ENCODE measurements at places on chromosomes 5 and 9.
A peak's percentile ranks its signal among the peaks of the same experiment; 100 is the strongest.

- DNase-seq = no peak
These were observed 20.0 kb upstream of the TMEM161B start for GRCh38 chr5:88288528-88289197.

- DNase-seq = no peak
These were observed 624.2 kb downstream of the PRR16 start for GRCh38 chr5:121088341-121088740.

GRCh38 chr9:123960366-123960765 lies 30.4 kb upstream of the DENND1A start:
- DNase-seq = no peak

- no peak for DNase-seq
These were observed 57.2 kb upstream of the DHFR start for GRCh38 chr5:80711938-80712337.

DNA sequence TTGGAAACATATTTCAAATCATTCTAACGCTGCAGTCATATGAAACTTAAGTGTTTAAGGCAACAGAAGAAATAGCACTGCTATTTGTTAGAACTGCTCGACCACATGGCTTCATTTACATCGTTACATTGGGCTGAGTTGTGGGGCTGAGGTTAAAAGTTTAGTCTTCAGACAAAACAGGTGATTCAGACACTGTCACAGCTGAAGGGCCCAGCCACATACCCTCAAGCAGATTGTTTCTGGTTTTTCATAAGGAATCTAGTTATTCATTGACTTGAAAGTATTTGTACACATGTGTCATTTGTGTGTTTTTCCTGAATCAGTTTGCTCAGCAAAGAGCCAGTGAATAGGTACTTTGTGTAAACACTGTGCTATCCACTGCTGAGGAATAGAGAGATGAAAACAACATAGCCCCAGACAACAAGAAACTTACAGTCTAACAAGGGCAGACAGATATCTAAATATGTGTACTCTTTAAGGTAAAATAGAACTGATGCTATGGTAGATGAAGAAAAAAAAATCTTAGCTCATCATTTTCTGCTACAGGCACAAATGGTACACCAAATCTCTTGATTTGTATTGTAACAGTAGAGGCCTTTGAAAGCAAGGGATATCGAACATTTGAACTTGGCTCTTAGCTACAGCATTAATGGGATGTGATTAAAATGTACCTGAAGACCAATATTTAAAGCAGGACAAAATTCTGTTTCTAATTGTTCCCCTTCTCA lies 357.6 kb upstream of the RPS23 start:
- no peak for DNase-seq

DNA sequence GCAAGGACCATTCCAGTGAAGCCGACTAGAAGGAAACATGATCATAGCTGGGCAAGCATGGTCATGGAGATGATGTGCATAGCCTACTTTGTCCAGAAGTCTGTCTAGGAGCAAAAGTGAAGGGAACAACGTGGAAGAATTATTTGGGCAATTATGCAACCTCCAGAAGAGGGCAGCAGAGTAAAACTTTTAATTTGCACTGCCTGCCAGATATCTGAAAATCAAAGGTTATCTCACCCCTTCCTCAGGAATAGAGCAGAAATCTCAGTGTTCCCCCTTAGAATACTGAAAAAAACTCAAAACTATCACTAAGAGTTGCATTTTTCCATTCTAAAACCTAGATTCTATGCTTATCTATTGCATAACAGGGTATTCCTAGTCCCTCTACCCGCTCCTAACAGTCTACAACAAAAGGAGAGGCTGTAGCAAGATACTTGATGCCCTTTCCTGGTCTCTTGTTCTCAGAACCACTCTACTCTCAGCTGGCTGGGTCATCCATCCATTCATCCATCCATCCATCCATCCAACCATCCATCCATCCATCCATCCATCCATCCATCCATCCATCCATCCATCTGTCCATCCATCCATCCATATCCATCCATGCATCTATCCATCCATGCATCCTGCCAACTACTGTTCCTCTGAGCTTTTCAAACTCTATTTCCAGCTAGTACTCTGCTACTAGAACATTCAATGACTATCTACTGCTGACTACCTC lies 8.4 kb upstream of the SETD9 start:
- no peak for DNase-seq

- DNase-seq = no peak
These were observed 123.9 kb downstream of the EHMT1 start for GRCh38 chr9:137742698-137743097.

DNA sequence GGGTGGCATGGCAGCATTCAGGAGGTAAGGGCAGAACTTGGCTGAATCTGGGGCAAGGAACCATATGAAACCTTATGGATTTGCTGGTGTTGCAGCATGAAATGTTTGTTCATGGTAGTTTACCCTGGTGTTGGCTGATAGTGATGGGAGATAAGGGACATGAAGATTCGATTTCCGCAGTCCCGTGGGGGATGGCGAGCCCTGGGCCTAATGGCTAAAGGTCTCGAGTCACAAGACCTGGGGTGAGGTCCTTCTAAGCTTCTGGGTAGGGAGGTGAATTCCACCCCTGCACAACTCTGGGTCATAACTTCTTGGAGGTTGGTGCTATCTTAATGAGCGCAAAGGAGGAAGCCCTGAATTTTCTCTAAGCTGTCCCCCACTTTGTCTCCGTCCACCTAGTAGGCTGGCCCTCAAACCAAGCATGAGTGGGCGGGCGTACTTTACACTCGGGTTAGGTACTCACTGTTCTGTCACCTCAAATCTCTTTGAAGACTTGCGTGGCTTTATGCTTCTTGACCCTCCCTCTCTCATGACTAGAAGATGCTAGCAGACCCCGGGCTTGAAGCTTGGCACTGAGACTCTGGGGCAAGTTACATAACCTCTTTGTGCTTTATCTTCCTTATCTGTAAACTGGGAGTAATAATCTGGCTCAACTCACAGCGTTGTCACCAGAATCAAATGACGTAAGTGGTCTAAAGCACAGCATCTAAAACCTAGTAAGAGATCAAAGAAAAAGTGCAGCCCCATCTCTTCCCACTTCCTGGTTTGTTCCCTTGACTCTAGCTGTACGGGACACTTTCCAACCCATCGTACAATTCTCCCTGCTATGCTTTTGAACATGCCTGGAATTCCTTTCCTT lies 72.5 kb downstream of the BASP1 start:
- DNase-seq = no peak

DNA sequence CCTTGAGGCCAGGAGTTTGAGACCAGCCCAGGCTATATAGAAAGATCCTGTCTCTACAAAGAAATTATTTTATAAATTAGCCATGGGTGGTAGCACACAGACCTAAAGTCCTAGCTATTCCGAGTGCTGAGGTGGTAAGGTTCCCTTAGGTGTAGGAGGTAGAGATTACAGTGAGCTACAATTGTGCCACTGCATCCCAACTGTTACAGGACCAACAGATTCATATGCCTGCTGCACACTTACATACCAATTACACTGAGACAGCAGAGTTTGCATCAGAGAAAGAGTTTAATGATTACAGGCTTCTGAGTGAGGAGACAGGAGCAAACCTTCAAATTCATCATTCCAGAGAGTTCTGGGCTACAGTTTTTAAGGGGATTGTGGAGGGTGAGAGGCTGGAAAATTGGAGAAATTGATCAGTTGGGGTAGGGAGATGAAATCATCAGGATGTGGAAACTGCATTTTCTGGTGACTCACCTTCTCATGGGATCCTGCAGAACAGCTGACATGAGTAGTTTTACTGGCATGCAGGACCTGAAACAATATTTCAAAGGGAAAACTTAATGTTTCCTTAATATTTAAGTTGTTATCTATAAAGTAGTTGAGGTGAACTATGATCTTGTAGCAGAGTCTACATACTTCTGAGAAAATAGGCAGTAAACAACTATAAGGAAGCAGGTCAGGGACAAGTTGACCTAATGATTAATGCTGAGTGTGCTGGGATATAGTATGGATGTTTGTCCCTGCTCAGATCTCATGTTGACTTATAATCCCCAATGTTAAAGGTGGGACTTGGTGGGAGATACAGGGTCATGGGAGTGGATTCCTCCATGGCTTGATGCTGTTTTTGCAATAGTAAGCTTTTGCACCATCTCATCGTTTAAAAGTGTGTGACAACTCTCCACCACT lies 54.7 kb downstream of the ANXA2R start:
- DNase-seq = no peak

- no peak for DNase-seq
These were observed 302.9 kb upstream of the PAPPA start for GRCh38 chr9:115850548-115851304.

GRCh38 chr5:39194466-39195136 lies 24.8 kb downstream of the FYB1 start:
- DNase-seq = no peak

GRCh38 chr9:15697446-15697851 lies 144.6 kb downstream of the CCDC171 start:
- DNase-seq = no peak

- no peak for DNase-seq
These were observed 255.0 kb downstream of the NDUFS4 start for GRCh38 chr5:53815471-53815870.

DNA sequence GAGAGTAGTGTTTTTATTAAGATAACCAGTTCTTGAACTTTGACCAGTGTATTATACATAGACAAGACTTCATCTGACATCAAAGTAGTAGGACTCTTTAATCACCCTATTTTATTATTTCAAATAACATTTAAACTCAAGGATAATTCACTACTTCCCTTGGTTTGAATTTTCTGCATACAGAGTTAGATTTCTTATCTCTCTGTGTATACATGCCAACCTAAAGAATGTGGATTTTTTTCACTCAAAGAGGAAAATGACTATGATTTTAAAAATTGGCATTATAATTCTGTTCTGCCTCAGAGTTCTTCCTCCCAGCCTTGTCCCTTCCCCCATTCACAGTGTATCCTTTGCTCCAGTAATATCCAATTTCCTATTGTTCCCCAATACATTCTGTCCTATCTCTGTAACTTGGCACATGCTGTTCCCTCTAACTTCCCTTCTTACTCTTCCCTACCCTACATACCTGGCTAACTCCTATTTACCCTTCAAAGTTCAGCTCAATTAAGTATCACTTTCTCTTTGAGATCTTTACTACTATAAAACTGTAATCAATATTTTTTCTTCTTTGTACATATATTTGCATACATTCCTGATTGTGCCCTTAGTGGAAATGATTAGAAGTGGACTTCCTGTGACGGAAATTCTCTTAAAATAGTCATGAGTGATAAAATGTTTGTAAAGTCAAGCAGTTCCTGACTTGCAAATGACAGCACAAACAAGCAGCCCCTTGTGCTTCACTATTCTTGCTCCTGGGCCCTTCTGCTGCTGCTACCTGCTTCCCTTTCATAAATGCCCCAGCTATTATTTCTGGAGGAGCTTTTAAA lies 38.1 kb upstream of the DENND4C start:
- no peak for DNase-seq

DNA sequence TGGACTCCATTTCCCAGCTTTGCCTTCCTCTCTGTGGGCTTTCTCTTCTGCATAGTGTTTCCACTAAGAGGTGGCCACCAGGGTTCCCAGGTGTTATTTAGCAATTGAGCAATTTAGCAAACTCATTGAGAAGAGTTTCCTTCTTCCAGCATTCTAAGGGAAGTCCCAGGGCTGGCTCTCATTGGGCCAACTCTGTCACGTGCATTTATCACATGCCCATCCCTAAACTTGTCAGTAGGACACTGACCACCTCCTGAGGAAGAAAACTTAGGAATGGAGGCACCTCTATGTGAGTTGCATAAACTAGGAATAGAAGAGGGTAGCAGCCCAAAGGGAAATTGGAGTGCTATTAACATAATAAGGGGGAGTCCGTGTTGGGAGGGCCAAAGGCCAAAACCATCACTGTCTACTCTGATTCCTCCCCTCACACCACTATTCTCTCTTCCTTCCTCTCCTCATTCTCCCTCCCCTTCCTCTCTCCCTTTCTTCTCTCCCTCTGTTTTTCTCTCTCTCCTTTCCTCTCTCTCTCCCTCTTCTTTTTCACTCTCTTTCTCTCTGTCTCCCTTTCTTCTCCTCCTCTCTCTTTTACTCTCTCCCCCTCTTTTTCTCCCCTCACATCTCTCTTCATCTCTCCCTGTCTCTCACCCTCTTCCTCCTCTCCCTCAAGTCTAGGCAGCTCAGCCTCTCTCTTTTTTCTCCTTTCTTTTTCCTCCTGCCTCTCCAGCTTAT lies 213.4 kb downstream of the PALM2AKAP2 start:
- no peak for DNase-seq

- DNase-seq = no peak
These were observed 435.9 kb upstream of the TLE4 start for GRCh38 chr9:79135681-79136415.

DNA sequence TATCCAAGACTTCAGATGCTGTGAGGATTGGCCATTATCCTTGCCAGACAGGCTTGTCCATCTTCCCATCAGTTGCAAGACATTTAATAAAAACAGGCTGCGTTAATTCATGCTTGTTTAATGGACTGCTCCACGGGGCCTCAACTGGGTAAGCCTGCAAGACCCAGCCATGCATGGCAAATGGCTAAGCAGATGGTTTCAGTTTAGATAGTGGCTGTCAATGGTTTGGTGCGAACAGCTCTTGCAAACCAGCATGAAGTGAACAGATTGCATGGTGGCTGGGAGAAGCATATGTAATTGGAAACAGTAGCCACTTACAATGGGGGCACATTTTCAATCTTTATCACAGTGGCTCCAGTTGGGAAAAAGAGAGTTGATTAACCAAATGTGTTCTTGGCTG lies 628.2 kb upstream of the KLF4 start:
- no peak for DNase-seq

- no peak for DNase-seq
These were observed 1.3 kb upstream of the FST start for GRCh38 chr5:53479045-53479589.

DNA sequence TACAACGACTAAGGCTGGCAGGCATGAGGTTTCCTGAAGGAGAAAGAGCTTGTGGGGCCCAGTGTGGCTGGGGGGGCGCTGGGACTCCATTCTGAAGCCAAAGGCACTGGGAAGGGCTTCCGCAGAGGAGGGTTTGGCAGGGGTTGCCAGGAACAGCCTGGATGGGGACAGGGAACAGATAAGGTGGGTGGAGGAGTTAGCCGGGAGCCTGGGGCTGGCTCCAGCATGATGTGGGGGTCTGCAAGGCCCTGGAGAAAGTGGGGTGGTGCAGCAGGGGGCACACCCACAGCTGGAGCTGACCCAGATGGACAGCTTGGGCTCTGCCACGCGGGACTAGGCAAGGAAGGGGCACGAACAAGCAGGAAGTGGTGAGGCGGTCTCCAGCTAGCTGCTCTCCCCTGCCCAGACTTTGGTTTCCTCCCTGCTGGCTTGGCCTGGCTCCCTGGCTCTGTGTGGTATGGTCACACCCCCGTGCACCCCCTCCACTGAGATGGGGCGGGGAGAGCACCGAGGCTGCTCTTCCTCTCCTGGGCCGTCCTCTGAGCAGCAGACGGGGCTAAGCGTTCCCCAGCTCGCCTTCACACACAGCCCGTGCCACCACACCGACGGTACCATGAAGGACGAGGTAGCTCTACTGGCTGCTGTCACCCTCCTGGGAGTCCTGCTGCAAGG lies at the start of gene LTC4S:
TSS of gene LTC4S (plus strand) at position 519 of the 672 bp plus-strand sequence. CDS start at position 614, 95 bp downstream.
- DNase-seq = peak; percentile 31

DNA sequence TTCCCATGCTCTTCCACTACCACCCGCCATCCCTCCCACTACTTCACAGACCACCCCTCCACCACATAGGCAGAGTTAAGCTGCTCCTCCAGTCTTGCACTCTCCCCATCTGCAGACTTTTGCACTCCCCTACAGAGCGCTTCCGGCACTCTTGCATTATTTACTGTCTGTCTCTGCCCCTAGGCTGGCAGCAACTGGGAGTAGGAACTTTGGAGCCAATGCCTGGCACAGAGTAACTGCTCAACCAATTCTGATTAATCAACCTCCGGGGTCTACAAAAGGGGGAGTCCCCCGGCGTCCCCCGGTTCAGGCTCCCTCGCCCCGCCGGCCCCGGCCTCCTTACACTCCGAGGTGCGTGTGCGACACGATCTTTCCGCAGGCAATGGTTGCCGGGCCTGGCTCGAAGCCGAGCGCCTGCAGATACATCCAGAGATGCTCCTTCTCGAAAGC lies 498 bp downstream of the HAUS6 start:
- DNase-seq = no peak
